ENCODE measurements at places on chromosomes 7 and 10. TPM values are rescaled to one million over a fixed set of nuclear protein-coding genes. Genes with fewer than 3 reads are reported as not detected.

CAV2 gene
- 112 TPM for total RNA-seq

HYCC1 gene
- 30.7 TPM for total RNA-seq

SLC18A3 gene
- total RNA-seq = not detected

CCL24 gene
- not detected for total RNA-seq

GOLGA7B gene
- 0.02 TPM for total RNA-seq

All from NCI-H460 (cell line).